ENCODE measurements at places on chromosomes 2 and 18.
A peak's percentile ranks its signal among the peaks of the same experiment; 100 is the strongest.

- DNase-seq = peak; percentile 45
These were observed 75.4 kb upstream of the HNMT start for GRCh38 chr2:137888845-137889244.

GRCh38 chr2:43692428-43692994 lies 16.3 kb upstream of the C1GALT1C1L start:
- DNase-seq = no peak

DNA sequence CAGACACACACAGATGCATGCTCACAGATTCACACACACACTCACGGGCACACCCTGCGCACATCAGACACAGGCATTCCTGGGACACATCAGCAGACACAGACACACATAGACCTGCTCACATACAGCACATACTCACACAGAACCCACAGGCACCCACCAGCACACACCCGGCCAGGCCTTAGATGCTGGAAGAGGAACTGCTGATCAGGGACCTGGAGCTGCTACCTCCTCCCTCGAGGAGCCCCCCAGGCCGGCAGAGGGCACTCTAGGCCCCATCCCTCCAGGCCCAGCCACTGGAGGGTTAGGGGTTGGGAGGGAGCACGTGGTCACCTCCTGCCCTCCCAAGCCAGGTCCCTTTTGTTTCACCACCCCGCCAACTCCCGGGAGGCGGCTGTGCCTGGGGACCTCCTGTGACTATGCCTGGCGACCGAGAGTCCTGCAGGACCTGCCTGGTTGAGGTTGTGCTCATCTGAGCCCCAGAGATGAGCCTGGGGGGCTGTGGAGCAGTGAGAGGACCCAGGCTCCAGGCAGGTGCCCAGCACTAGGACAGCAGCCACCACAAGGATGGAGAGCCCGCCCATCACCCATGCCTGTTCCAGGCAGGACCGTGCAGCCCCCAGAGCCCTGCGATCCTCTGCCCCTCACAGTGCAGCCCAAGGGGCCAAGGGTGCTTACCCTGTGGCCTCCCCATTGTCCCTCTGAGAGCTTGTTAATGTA lies 21.0 kb upstream of the PTMA start:
- no peak for DNase-seq

GRCh38 chr2:54709336-54709809 lies 14.1 kb upstream of the EML6 start:
- DNase-seq = no peak

DNA sequence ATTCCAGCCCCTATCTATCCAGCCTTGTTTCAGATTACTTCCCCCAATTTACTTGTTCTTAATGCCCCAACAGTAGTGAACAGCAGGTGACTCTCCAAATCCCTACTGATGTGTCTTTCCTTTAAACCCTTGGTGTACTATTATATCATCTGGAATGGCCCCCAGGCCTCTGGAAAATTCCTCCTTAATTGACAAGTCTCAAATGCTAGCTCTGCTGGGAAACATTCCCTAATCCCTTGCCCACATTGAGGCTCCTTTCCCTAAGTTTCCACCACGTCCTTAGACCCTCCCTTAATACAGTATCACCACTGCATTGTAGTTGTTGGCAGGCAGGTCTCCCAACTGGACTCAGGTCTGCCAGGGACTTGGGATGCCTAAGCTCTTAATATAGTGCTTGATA lies 41.0 kb downstream of the MYO3B start:
- no peak for DNase-seq

GRCh38 chr2:28716265-28716865 lies 35.3 kb upstream of the PPP1CB start:
- DNase-seq = peak; percentile 91

GRCh38 chr2:189854187-189854586 lies 69.9 kb downstream of the PMS1 start:
- no peak for DNase-seq

- no peak for DNase-seq
These were observed 108.1 kb downstream of the UGGT1 start for GRCh38 chr2:128199141-128199540.

DNA sequence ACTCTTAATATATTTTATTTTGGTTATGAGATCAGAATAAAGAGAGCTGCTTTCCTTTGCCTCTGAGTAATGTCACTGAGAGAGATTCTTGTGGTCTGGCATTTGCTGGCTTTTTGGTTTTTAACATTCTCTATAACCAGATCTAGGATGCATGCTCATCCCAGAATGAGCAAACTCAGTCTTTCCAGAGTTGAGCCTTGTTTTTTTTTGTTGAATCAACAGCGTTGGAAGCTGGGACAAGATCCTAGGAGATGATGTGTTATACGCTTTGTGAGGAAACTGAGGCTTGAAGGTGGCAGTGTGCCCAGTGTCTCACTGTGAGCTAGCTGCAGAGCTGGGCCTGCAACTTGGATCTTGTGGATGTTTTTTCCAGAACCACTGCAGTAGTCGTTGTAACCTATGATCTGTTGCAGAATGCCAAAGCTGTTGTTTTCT lies 19.5 kb downstream of the MYO1B start:
- DNase-seq = peak; percentile 84

DNA sequence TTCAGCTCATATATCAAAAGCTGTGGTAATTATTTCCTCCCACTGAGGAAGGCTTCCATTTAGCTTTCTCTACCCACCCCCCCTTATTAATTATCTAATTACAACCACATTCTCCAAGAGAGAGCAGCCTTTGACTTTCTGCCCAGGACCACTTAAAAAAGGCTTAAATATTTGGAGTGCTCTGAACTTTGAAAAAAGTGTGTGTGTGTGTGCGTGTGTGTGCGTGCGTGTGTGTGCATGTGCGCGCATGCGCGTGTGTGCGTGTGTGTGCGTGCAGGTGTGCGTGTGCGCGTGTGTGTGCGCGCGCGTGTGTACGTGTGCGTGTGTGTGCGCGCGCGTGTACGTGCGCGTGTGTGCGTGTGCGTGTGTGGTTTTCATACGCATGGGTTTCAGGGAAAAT lies 57.8 kb downstream of the TWIST2 start:
- no peak for DNase-seq

DNA sequence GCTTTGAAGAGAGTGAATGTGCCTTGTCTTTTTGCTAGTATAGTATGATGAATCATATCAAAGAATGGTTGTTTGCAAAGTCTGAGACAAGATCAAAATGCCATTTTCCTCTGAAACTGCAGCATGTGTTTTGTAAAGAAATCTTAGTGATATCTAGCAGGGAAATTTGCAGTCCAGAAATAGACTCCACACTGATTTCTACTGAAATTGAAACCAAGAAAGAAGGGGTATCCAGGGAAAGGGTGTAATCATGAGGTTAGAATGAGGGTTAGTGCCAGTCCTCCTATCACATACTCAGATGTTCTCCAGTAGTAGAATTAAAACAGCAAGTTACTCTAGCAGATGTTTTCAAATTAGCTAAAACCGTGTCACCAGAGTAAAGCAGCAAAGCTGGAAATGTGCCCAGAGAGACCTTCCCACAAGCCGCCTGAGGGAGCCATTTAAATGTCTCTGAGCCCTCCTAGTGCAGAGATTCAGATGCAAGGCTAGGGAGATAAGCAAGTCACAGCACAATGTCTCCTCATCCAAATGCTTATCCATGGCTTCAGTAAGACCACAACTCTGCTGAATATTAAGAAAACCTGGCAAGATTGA lies 4.9 kb downstream of the DLGAP1 start:
- no peak for DNase-seq

DNA sequence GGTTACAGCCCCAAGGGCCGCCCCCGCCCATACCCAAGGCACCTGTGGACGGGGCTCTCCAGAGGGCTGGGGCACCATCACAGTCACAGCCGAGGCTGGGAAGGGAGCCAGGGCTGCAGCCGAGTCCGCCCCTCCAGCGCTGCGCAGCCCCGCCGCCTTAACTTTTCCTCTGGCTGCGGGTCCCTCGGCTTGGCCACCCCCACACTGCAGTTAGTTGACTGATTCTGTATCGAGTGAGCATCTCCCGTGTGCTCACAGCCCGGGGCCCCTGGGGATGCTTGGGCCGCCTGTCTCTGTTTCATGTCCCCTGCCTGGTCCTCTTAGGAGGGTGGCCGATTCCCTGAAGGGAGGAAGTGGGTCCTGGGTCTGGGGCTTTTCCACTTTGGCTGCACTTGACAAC lies 33.7 kb downstream of the EMILIN2 start:
- DNase-seq = no peak

DNA sequence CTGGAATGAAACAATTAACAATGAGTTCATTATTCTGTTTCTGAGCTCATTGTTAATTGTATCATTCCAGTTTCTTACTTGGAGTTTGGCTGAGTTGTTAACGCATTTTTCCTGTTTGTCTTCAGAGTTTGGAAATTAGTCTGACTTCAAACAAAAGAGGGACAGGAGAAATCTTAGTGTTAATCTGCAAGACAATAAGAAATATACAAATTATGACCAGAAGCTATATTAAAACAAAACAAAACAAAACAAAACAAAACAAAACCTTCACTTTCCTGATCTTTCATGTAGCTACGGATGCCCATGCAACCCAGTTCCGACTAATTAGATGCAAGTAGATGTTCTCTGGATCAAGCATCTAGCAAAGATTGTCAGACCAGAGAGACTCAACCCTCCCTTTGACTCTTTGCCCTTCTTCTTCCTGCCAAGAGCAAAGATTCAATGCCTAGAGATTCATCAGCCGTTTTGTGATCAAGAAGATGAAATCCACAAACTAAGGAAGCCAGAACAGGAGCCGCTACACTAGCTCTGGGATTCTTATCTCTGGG lies 686.2 kb upstream of the FSHR start:
- no peak for DNase-seq

GRCh38 chr2:177622521-177622920 lies 229.9 kb downstream of the AGPS start:
- no peak for DNase-seq

- no peak for DNase-seq
These were observed 34.0 kb upstream of the COL3A1 start for GRCh38 chr2:188940171-188940570.

DNA sequence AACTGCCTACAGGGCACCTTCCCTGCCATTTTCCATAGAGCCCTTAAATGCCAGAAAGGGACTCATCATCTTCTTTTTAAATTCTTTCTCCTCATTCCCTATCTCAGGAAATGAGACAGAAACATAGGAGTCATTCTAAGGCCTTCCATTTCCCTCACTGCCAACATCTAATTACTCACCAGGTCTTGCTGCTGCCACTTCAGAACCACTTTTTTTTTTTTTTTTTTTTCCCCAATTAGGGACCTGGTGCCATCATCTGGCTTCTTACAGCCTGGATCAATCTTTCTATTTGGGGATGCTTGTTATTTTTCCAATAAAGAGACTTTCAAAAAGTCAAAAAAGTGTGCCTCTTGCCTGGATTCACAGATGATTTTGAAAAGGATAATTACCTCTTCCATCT lies 373.4 kb downstream of the LPIN1 start:
- peak; percentile 25 for DNase-seq

DNA sequence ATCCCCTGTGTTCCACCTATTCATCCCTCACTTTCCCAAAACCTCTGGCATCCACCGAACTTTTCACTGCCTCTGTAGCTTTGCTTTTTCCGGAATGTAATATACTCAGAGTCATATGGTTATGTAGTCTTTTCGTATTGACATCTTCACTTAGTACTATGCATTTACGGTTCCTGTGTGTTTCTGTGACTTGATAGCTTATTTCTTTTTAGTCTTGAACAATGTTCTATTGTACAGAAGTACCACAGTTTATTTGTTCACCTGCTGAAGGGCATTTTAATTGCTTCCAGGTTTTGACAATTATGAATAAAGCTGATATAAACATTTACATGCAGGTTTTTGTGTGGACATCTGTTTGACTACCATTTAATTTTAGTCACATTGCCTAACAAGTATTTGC lies 154.7 kb upstream of the DOK6 start:
- no peak for DNase-seq

- peak; percentile 11 for DNase-seq
These were observed 190.7 kb upstream of the RBBP8 start for GRCh38 chr18:22742409-22742808.

GRCh38 chr2:151840216-151841046 lies 12.2 kb upstream of the ARL5A start:
- no peak for DNase-seq

DNA sequence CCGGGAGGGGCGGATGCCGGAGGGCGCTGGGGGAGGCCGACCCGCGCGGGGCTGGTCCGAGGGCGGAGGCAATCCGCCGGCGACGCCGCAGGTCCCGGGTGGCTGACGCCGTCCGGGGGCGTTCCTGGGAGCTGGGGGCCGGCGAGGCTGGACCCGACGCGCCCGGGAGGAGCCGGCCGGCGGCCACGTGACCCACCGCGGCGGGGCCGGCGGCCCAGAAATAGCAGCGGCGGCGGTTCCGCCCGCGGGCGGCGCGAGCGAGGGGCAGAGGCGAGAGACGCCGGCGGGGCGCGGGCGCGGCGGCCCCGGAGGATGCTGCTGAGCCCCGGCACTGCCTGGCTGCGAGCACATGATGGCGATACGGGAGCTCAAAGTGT lies at the start of gene RAB31:
RAB31 (plus strand) TSS at position 245 of the 377 bp plus-strand sequence; CDS start at position 350, 105 bp downstream.
- DNase-seq = peak; percentile 54

DNA sequence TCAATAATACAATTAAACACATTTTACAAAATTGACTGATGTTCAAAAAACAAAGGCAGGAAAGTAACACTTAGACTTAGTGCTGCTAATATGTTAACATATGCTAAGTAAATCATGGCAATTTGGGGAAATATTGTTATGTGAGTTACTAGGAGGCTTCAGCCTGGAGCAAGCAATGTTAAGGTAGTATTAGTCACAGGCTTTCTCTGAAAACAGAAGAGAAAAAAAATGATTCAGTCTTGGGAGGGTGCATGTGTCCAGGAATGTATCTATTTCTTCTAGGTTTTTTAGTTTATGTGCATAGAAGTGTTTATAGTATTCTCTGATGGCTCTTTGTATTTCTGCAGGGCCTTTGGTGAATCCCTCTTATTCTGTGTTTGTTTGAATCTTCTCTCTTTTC lies 345.8 kb upstream of the TFPI start:
- no peak for DNase-seq

DNA sequence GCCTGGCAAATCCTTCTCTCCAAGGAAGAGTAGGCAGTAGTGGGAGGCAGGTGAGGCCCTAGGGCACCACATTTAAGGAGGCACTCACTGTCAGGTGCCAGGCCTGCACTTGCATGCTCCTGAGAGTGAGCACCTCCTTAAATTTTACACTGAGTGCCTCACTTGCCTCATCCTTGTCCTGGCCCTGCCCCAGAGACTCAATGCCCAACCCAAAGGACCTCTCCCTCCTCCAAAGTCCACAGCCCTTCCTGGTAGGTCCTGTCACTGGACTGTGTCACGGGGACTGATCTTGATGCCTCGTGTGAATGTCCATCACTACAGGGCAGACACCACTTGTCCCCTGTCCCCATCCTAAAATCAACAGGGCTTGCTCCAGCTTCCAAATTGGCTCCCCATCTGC lies 235.6 kb downstream of the ZBTB7C start:
- DNase-seq = no peak

DNA sequence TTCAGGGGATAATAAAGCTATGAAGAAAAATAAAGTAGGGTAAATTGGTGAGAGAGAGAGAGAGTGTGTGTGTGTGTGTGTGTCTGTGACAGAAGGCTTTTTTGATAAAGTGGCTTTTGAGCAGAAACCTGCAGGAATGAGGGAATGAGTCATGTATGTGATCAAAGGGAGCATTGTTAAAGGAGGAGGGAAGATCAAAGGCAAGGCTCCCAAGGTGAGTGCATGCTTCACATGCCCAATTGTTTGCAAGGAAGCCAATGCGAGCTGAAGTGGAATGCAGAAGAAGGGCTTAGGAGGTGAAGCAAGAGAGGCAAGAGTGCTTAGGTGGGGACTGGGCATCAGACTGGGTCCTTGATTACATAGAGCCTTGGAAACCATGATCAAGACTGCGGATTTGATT lies 96.8 kb downstream of the DNAH6 start:
- no peak for DNase-seq

All from brain microvascular endothelial cell (primary cell).